ENCODE measurements at places on chromosomes 12 and 14.

DNA sequence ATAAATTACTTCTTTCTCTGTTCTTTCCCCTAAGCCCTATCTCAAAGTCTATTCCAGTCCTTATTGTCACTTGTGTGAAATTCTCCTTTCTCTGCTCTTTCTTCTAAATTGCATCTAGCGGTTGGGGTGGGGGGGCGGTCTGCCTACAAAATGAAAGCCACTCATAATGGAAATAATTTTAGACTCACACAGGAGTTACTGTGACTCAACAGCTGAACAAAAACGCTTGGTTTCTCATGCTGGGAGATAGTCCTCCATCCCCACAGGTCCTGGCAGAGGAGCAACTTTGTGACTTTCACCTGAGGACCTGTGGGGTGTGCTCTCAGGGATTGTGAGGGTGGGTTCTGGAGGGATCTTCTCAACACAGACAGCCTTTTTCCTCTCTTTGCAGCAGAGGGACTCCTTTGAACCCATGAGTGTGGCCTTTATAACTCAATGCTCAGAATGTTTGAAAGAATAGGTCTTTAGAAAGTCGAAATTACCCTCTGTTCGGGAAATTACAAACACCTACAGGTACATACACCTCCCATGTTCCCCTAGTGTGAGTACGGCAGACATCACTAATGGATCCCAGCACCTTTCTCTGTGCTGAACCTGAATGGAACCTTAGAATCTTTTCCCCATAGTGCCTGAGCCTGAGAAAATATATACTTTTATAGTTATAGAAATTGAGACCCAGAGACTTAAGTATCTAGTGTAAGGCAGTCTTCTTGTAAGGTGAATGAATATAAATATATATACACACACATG is 109.7 kb downstream of the CHST11 start:
- DNase-seq = no peak

DNA sequence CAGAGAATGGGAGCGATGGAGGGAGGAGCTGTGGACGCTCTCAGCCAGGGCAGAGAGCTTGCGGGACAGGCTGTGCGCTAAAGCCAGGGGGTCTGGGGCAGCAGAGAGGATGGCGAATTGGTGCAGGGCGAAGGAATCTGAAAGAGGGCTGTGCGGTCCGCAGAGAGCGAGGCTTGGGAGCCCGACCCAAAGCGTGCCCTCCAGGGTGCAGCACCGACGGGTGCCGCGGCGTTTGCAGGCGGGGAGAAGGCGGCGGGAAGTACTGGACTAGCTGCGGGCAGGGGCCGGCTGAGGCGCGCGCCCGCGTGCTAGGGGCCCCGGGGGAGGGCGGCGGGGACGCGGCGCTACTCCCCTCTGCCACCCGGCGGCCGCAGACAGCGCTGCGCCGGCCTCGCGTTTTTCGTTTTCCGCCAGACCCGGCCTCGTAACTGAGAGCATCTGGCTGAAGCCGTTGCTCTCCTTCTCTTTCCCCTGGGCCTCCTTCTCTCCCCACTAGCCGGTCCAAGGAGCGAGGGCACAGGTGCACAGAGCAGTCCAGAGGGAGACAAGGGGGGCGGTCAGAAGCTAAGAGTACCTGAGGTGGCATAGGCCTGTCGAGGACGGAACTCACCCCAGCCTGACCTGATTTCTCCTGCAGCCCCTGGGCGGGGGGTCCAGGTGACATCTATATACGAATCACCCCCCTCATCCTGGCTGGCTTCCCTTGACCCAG is 24.9 kb downstream of the SLC6A12 start:
- no peak for DNase-seq

GRCh38 chr14:80850197-80850814 is 91.2 kb downstream of the CEP128 start:
- DNase-seq = no peak

- DNase-seq = no peak
Observed at GRCh38 chr14:93045211-93045674, 70.5 kb downstream of the ITPK1 start.

DNA sequence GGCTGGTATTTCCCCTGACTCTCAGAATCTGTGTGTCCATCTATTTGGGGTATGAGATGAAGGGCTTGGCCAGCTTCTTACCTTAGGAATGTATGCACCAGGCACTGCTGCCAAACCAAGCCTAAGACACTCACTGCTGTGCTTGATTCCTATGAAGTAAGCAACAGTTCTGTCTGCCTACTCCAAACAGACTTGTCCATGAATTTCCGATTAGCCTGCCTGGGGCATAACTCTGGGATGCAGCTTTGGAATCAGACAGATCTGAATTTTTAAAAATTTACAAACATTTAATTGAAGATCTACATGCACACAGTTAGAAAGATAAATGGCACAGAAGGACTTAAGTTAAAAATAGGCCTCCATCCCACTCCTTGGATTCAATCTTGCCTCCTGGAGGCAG is 59.5 kb upstream of the JDP2 start:
- DNase-seq = no peak

GRCh38 chr12:12835378-12836146 is 22.4 kb downstream of the DDX47 start:
- no peak for DNase-seq

- no peak for DNase-seq
Observed at GRCh38 chr12:80625901-80626300, 81.5 kb upstream of the MYF6 start.

DNA sequence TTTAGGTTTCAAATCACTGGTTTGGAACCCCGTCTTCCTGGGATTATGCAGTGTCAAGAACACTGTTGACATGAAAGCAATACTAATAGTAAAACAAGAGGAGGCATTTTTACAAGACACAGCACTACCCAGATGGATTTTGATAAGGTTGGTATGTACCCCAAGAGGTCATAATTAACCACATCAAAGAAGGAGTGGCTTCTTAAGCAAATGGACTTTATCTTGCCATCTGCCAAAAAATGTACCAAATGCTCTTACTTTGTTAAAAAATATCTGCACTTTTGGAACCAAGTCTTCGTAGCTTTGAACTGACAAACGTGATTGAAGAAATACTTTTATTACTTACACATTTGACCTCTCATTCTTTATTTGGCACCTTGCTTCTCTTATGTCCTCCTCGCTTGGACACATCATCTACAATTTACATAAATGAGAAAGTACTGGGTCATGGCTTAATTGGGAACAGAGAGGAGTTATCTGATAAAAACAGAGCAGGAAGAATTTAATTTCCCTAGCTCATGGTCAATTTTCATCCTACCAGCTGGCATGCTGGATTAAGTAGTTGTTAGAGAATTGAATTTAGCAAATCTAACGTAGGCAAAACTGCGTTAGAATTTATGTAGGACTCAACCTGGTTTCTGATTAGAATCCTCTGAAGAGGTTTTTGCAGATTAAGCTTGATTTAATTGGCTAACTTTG is 54.5 kb upstream of the PRICKLE1 start:
- DNase-seq = no peak

DNA sequence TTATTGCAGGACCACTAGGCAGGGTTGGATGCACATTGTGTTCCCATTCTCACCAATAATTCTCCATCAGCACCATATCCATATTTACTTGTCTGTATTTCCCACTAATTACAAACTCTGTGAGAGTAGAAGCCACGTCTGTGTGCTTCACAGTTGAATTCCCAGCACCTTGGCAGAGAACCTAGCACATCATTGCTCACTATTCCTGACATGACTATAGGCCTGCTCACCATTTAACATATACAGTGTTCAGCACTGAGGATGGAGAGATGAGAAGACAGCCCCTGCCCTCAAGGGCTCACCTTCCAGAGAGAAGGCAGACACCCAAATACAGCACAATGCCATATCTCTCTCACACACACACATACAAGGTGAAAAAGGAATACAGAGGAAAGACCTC is 5.0 kb downstream of the DAD1 start:
- no peak for DNase-seq

DNA sequence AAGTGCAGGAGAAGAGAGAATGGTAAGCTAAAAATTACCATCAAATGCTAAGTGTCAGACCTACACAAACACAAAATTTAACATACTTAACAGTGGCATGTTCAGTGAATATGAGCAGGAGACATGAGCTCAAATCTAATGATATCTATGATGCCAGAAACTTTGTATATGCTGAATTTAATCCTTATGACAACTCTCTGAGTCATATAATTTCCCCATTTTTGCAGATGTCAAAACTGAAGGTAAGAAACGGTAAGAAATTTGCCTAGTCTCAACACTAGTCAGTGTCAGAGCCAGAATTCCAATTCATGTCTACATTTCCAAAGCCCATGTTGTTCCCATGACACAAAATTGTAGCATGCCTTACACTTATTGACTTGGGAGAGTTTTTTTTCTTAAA is 375.8 kb downstream of the APAF1 start:
- DNase-seq = no peak

DNA sequence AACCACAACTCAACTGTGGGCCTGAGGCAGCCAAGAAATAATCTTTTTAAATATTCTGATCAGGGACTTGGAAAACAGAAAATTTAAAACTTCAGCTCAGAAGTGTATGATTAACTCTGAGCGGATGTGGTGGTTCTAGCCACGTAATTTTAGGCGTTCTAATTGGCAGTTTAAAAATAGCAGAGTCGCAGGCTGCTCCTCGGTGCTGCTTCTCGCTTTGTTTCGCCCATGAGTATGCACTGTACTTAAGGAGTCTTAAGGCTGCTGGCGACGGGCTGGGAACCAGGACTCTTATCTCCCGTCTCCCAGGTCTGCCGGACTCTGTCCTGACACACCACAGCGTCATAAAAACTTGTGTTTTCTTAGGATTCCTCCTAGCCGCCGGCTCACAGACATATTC is 113.4 kb upstream of the PELI2 start:
- DNase-seq = no peak

GRCh38 chr12:108559748-108560147 is 1.2 kb downstream of the SART3 start:
- no peak for DNase-seq

DNA sequence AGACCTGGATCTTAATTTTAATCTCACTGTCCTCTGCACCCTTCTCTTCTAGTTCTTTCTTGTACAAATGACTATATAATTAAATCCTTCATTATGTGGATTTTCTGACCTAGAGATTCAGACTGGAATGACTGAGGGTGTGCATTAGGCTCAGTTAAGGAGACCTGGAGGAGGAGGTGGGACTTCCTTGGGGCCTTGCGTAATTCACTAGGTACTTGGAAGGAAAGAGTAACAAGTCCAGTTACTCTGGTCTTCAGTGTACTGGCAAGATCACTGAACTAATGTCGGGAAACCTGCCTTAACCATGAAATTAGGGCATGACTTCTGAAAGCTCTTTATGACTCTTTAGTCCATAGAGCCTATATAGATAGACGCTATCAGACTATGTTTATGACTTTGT is 441.4 kb downstream of the EGLN3 start:
- DNase-seq = no peak

- no peak for DNase-seq
Observed at GRCh38 chr12:62657363-62657632, 190.7 kb downstream of the MON2 start.

DNA sequence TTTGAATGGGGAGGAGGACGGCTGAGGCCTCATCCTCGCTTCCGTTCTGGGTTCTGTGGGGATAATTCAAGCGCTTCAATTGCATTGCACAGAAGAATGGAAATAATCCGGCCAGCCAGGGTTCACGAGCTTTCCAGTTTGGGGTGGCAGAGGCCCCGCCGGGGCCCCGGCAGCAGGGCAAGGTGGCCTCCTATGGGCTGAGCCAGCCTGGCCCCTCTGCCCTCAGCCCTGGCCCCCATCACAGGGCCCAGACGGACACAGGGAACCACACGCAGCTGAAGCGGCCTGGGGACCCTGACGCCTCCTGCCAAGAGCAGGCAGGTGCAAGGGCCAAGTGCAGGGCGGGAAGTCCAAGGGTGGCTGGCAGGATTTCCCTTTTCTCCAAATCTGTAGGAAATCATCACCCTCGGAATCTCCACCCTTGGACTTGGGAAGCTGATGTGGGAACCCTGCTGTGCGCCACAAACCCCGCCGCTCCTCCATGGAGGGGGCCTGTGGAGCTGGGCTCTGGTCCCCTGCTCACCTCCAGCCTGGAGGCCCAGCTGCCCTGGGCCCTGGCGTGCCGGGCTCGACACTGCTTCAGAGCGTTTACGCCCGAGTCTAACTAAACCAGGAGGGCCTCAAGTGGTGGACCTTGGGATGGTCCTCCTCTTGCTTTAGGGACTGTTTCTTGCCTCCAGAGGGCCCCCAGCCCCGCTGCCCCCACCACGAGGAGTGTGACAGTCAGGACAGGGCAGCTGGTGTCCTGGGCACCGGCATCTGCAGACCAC is 78.4 kb downstream of the MOK start:
- no peak for DNase-seq

DNA sequence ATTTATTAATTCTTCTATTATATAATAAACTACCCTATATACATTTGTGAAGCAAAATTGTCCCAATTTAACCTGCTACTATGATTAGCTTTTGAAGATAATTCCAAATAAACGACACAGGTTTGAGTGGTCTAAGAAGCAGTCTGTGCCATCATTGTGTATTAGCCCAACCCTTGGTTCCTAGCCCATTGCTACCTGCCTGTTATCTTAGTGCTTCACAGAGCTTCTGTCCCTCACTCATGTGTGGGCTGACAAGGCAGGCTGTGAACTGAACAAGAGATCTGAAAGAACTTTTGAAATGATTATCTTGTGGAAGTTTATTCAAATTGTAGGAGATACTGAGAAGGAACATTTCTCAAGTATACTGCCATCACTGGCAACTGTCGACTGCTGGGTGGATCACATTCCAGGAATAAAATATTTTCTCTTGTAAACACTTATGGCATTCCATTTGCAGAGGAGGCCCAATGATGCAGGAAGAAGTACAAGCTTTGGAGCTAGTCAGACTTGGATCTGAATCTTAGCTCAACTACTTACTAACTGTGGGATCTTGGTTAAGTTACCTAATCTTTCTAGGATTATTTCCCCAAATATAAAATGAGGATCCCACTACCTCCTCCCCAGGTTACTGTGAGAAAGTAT is 7.8 kb upstream of the MTERF2 start:
- no peak for DNase-seq

GRCh38 chr12:75660805-75661404 is 149.5 kb upstream of the KRR1 start:
- no peak for DNase-seq
